ENCODE measurements at places on chromosomes 5 and 9.

GRCh38 chr9:109238655-109239054, 71.6 kb upstream of the FRRS1L start:
- DNase-seq = no peak

- DNase-seq = no peak
These were observed 93.9 kb downstream of the SNX18 start for GRCh38 chr5:54611290-54611951.

GRCh38 chr5:151095341-151096000, 14.6 kb upstream of the TNIP1 start:
- DNase-seq = peak; percentile 95

DNA sequence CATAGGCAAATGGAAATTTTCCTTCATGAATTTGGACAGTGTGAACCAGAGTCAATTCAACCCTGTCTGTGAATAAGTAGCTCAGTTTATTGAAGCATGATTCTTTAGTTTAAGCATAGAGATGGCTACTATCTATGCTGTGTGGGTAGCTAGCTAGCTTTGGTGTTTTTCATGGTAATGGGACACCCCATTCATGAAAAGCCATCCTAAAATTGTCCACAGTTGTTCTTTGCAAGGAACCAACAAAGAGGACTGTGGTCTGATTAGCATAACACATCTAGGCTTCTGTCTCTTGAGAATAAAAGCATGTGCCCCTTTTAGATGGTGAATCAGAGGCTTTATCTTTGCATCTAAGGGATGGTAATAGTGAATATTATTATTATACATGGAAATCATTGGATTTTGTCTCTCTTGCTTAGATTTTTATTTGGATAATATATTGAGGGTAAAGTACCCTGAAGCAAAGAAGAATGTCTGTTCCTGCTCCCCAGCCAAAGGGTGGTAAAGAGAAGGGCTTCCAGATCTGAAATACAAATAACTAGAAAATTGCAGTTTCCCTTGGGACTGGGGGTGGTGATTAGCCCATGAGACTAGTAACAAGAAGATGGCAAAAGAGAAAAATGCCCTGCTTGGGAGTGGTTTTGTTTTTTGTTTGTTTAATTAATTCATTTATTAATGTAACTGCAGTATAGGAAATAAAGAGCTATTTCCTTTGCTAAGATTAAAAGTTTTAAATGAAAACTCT, 624.2 kb upstream of the ZNF608 start:
- no peak for DNase-seq

DNA sequence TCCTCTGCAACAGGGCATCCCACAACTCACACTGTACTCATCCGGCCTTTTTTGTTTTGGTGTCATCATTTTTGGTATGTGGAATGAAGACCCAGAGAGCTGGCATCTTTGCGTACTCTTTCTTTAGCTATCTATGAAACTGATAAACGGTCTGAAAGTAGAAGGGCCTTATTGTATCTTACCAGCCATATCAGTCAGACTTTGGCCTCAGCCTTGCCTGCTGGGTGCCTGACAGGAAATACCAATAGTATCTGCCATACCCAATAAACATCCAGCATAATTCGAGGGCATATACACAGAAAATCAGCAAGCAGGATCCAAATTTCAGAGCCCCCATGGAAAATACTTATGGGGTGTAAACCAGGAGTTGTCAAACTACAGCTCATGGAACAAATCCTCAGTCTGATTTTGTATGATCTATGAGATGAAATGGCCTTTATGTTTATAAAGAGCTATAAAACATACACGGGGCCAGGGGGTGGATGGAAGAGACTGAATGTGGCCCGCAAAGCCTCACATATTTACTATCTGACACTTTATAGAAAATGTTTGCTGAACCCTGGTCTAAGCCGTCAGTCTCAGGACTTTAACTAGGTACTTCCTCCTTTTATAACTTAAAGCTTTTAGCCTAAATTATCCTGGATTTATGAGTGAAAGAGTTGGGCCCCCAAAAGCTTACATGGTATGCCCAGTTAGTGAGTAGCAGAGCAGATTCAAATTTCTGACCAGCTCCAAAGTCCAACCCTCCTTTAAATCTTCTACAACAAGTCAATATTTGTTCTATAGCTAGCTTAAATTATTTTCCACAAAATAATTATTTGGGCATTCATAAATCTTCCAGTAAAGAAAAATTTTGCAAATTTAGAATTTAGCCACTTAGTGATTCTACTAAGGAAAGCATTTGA, 308.0 kb upstream of the PUM3 start:
- peak; percentile 12 for DNase-seq

DNA sequence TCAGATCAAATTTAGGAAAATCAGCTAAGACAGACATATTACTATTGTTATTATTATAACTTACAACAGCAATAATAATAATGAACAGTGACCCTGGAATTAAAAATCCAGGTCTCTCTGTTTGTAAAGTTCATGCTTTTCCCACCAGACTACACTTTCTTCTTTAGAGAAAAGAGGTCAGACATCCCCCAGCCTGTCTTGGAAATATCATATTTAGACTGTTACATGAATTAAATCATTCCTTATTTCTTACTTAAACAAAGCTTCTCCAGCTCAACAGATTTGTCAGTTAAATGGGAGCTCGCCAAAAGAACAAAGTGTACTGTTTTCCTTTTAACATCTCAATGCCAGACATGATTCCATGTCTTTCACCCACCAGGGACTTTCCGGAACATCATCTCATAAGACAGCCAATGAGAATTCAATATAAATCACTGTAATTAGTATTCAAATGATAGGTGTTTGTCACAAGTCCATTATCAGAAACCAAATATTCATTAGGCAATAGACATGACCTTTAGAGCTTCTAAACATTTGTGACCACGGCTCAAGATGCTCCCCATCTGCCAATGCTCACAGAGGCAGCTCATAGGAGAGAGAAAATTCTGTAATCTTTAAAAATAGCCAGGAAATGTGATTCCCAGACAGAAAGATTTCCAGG, 351.9 kb downstream of the ENC1 start:
- no peak for DNase-seq

GRCh38 chr5:50463047-50463446, 22.0 kb upstream of the EMB start:
- DNase-seq = no peak

- no peak for DNase-seq
These were observed 180.6 kb downstream of the FGF18 start for GRCh38 chr5:171599957-171600612.

DNA sequence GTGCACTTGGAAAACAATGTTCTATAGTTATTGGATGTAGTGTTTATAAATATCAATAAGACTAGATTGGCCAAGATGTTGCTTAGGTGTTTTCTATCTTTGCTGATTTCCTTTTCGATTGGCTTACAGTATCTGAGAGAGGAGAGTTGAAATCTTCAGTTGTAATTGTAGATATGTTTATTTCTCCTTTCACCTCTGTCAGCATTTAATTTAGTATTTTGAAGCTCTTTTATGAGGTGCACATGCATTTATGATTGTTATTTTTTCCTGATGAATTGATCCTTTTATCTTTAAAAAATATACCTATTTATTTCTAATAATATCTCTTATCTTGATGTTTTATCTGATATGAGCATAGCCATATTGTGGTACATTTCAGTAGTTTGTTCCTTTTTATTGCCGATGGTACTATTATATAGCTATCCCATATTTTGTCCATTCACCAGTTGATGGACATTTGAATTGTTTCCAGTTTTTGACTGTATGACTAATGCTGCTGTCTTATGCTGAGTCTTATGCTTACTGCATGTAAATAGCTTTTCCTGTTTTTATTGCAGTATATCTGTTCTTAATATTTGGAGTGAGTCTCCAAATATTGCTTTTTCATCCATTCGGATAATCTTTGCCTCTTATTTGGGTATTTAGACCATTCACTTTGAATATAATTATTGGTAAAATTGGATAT, 34.7 kb downstream of the ERCC6L2 start:
- DNase-seq = no peak

GRCh38 chr9:81508476-81508875, 180.9 kb downstream of the TLE1 start:
- no peak for DNase-seq

DNA sequence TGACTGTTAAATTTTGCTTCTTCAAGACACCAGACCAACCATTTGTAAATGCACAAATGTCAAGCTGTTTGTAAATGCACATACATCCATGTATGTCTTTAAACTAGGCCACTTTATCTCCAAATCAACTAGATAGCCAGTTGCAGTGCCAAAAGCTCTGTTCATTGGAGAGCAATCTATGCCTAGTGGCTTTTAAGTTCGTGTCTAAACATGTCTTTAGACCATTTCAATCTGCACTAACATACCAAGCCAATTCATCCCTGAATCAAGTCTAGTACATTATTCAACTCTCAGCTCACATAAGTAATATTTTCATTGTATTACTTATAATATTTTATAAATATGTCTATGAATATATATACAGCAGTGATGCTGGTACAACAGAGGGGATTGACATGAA, 985.9 kb downstream of the CDH18 start:
- no peak for DNase-seq

- no peak for DNase-seq
These were observed 43.5 kb downstream of the RUSC2 start for GRCh38 chr9:35533398-35533797.

GRCh38 chr9:7665874-7666273, 133.7 kb downstream of the DMAC1 start:
- no peak for DNase-seq

DNA sequence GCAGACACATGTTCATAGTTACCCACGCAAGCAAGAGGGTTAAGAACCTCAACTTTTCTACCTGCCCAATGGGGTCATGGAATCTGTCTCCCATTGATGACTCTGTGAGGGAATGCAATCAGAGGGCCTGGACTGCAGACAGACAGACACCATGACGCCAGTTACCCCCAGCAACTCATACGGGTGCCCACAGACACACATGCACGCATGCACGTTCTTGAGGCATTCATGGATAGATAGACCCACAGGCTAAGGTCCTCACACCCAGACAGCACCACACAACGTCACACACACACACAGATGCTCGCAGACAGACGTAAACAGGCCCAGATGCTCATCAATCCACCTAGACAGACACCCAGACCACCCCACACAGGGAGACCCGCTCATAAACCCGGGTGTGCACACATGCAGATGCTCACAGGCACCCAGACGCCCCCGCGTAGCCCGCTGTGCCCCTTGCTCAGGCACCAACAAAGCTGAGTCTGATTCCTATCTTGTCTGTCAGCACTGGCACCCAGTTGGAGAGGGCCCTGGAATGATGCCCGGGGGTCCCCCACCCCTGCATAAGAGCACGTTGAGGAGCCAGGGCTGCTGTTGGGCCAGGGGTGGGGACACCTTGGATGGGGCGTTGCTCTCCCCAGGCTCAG, 23.6 kb downstream of the LHX2 start:
- DNase-seq = no peak

GRCh38 chr9:116549786-116550660, 137.1 kb upstream of the TRIM32 start:
- DNase-seq = peak; percentile 11

- DNase-seq = no peak
These were observed 120.1 kb upstream of the ZNF608 start for GRCh38 chr5:124866355-124867136.

- no peak for DNase-seq
These were observed 1453.3 kb downstream of the MAT2B start for GRCh38 chr5:164958688-164959087.

GRCh38 chr9:115764645-115765044, 388.9 kb upstream of the PAPPA start:
- no peak for DNase-seq

DNA sequence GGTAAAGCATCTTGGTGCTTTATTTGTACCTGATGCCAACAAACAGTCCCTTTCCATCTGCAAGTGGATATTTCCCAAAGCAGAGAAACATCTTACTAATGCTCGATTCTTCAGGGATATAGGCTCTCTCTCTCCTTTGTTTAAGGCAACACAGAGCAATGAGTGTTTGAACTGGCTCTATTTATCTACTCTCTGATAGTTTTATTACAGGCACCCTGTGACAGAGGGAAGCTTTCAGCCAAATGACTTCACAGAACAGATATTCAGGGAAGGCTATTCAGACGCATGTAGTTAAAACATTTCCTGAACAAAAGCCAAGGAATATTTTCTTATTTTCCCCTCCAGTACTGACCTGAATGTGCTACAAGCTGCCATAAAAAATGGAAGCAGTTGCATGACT, 141.8 kb downstream of the YIPF5 start:
- peak; percentile 62 for DNase-seq

DNA sequence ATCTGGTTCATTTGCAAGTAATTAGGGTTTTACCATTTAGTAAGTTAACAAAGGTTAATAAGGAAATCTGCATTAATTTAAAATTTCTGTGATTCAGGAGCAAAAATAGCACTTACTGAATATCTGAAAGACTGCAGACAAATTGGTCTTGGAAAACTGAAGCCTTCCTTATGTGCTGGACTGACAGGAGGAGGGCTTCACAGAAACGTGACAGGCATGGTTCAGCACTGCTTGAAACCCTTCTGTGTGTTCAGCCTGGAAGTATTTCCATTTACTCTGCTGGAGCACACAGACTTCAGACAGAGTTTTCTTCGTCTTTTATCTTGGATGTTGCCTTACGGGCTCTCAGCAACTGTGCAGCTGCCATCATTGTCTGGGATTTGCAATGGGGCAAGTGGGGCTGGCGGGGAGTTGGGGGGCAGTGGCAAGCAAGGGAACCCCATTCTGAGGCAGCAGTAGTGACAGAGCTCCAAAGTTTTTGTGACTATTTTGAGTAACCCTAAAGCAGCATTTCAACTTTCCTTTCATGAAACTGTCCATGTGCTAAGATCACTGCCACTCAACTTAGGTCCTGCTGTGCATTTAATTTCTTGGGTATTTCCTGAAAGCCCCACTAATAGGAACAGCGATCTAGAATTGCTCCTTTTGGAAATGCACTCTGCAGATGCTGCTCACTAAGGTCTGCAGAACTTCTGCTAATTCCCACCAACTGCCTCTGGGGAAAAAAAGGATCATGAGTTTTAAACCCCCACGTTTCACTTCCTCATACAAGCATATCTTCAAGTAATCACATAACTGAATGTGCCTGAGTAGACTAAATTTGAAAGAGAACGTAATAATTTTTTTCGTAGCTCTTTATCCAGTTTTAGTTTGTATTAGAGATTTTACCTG, 56.6 kb downstream of the KCNN2 start:
- DNase-seq = no peak

GRCh38 chr5:72265032-72265877, 54.8 kb downstream of the MRPS27 start:
- DNase-seq = no peak

DNA sequence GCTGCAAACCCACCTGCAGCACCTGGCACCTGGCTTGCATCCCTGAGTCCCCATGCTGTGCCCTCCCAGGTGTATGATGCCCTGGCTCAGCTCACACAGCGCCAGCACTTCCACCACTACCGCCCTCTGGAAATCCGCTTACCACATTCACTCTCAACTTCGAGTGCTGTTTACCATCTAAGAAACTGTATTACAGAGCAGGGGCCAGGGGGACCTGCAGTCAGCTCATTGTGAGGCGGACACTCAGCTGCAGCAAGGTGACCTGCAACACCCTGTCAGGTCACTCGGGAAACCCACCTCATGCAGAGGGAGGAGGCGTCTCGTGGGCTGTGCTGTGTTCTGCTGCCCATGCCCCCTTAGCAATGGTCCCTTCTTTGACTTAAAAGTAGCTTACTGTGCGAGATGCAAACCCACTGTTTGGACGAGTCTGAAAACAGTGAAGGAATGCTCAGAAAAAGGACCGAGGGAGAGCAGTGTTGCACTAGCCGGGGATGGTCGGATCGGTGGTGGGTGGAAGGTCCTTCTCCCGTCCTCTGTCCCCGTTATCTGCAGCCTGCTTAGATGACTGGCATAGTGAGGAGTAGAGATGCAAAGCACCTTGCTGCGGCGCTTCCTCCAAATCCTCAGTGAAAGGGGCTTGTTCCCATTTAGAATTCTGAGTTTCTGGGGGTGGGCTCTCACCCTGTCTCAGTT, 55.2 kb upstream of the CTSL start:
- DNase-seq = no peak

Measured in large intestine (tissue), 12 donors.